ENCODE measurements at places on chromosomes 2 and 18.

- no peak for DNase-seq
Observed at GRCh38 chr2:113273027-113273551, 5.6 kb downstream of the PAX8 start.

GRCh38 chr18:2958819-2959298 lies 54.1 kb downstream of the LPIN2 start:
- no peak for DNase-seq

DNA sequence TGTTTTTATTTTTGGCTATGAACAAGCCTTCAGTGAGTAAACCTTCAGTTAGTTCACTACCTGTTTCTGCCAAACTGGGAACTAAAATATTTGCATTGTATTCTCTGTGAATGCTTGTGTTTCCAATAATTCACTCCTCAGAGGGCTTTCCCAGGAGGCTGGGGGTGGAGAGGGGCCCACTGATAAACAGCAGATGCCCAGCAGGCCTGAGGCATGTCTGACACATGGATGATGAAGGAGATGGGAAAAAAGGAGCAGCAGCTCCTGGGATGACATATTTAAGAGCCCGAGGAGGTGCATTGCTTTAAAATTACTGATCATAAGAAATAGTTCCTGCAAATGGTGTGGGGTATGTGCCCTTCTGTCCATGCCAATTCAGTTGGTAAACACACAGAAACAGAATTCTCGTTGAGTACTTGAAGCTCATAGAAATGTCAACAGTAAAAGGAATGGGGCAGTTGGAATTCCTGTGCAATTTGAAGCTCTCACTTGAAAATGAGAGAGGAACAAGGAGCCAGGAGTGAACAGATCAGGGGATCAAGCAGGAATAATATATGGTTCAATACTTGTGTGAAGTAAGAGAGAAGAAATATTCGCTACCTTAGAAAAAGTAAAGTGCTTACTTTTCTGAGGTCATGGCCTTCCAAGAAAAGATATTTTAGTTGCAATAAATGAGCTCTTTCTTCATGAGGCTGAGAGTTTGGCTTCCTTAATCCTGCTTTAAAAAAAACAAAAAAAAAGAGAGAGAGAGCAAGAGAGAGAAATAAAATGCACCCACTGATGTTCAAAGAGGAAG lies 22.0 kb upstream of the HNMT start:
- DNase-seq: no peak

DNA sequence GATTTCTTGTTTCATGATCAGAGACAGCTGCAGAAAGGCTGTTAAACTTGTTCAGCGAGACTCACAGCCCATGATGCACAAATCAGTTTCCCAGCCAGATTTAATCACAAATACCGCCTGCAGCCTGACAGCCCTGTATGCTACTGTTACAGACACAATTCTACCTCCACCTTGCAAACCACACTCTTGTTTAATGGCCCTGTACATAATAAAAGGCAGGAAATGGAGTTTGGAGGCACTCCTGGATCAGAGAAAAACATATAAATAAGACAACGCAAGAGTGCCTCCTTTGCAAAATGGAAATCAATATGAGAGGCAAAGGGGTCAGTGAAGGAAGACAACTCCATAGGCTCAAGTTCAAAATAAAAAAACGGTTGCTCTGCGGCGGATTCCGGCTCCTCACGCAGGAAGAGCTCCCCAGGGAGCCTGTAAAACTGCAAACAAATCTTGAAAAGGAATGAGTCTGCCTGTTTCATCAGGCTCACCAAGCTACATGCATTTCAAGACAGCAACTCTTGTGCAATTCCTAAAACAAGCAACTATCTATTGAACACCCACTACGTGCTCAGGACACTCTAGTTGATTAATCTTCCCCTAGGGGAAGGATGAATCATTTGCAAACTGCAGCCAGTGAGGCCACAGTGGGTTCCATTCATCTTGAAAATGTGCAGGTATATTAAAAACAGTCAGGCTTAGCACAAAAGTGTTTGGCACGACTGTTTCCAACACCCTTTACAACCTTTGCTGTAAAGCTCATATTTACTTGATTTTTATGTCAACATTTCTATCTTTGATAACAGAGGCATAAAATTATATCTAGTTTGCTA lies 37.5 kb downstream of the TBC1D8 start:
- DNase-seq: no peak

DNA sequence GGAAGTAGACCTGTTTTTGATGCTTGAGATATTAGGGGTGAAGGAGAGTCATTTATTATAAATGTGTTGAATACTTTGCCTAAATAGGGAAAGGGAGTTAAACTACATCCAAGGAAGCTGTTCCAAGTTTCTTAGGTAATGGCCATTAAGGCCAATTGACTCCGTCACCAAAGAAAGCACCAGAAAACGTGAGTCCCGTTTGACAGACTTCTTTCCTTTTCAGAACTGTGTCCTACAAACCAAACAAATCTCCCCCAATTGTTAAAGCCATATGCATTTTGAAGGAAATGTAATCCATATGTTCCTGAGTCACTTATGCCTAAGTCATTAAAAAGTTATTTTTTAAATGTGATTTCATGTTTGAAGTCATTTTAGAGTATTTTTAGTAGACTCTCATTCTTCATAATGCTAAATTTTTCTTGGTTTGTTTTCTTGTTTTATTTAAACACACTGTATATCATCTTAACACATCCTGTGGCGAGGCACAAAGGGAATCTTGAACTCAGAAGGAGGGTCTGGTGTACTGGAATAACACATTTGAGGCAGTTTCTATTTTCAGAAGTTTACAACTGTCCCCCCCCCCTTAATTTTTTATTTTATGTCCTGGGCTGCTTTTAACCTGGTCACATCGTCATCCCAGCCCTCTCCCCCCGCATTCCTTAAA lies 133.7 kb downstream of the RHBDD1 start:
- DNase-seq: no peak

DNA sequence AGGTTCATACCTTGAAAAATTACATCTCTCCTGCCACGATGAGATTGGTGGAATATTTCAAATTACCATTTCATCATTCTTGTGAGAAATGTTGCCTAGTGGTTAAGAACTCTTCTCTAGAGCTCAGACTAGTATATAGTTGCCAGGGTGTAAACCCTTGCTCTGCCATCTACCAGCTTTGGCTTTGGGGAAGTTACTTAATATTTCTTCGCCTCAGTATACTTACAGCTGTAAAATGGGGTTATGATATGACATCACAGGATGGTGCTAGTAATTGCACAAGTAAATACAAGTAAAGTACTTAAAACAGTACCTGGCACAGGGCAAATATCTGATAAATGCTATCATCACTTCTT lies 1.5 kb downstream of the SPOPL start:
- DNase-seq: no peak

All from activated T-cell treated with anti-CD3 and anti-CD28 coated beads, Interleukin-2, amount 50 U/mL, for 24 hours (primary cell).